ENCODE measurements at places on chromosomes 4 and X. TPM values are rescaled to one million over a fixed set of nuclear protein-coding genes. Genes with fewer than 3 reads are reported as not detected.

Gene CDKL2
- polyA plus RNA-seq, result 11.2 TPM

Gene PPP1R3F
- 5.5 TPM for polyA plus RNA-seq

Gene PRKX
- 16.3 TPM for polyA plus RNA-seq

Gene GPR82
- 0.35 TPM for polyA plus RNA-seq

Gene FAM241A
- 1.7 TPM for polyA plus RNA-seq

- no peak for DNase-seq
Observed at GRCh38 chr4:11120435-11120834, 308.3 kb downstream of the HS3ST1 start.

GRCh38 chr4:101009471-101009870 is 337.9 kb downstream of the PPP3CA start:
- no peak for DNase-seq

- DNase-seq, result no peak
Observed at GRCh38 chrX:118588715-118589114, 93.1 kb downstream of the DOCK11 start.

DNA sequence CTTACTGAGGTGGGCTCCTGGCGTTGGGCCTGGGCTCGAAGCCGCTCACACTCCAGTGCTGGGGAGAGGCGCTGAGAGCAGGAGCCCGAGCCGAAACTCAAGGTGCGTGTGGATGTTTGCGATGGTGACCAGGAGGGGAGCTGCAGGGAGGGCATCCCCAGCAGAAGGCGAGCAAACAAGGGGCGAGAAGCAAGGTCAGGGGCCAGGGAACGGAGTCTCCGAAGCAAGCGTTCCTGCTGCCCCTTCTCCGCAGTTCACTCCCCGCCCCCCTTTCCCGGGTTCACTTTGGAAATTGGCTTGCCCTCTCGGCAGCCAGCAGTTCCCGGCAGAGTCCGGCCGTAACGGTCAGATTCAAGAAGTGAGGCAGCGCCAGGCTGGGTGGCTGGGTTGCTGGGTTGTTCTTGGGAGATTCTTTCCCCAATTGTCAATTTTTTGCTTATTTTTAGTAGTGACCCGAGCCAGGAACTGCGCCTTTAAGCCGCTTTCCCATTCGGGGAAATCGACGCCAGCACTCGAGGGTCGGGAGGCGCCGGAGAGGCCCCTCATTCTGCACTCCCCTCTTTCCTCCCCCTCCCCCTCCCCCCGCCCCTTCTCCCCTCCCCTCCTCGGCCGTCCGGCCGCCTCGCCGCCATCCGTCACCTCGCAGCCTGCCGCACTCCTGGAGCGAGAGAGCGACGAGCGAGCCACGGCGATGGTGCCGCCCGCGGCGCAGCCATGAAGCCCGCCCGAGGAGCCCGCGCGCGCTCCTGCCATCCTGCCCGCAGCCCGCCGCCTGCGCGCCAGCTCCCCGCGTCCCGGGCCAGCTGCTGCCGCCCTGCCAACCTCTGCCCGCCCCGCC is at the start of gene FRMPD3:
Gene FRMPD3, plus strand, starts transcription at position 655 of the 838 bp plus-strand sequence. CDS start 76,937 bp downstream, outside the sequence.
- DNase-seq, result no peak

- DNase-seq, result no peak
Observed at GRCh38 chr4:38114386-38115150, 154.4 kb downstream of the PTTG2 start.

DNA sequence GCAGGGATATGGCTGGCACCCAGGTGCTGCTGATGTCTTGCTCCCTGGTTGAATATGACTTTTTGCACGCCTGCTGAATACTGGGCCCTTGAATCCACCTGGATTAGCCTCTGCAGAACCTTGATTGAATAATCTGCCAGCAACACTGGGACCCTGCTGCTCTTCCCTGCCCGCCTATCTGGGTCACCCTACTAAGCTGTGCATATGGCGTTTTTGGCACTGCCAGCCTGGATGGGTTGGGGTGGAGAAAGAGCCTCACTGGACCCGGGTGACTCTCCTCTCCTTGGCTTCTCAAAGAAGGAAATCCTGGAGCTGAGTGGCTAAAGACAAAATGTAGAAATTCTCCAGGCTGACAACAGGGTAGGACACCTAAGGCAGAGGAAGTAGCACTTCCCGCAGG is 100.0 kb downstream of the MAOA start:
- no peak for DNase-seq

DNA sequence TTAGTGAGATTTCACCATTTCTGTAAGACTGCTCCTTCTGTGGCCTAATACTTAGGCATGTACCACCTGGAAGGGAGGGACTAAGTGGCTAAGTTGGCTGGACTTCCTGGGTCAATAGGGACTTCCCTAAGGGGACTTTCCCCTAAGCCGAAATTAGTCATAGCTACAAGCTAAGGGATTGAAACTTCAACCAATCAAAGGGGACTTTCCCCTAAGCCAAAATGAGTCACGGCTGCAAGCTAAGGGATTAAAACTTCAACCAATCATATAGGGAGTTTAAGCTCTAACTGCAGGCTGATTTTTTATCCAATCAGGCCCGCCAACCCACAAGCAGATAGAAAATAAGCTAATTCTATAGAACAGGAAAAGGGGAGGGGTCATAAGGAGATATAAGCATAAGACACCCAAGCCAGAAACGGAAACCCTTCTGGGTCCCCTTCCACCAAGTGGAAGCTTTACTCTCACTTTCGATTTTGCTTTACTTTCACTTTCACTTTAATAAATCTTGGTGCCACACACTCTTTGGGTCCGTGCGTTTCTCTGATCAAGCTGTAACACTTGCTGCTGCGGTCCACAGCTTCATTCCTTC is 382.8 kb downstream of the KLHL4 start:
- DNase-seq, result no peak

GRCh38 chr4:74613266-74613665 is 168.3 kb downstream of the AREG start:
- no peak for DNase-seq

GRCh38 chr4:78772526-78773091 is 3.5 kb upstream of the BMP2K start:
- no peak for DNase-seq

GRCh38 chrX:118665204-118665603 is 62.2 kb upstream of the IL13RA1 start:
- DNase-seq, result no peak

All from right renal pelvis (tissue), 4 donors.